Cerebellum (tissue), 4 donors: ENCODE measurements at places on chromosomes 11 and 22. TPM values are rescaled to one million over a fixed set of nuclear protein-coding genes. Genes with fewer than 3 reads are reported as not detected.

- peak; percentile 37 for DNase-seq
These were observed 68.7 kb upstream of the SYN3 start for GRCh38 chr22:33126881-33127280.

DNA sequence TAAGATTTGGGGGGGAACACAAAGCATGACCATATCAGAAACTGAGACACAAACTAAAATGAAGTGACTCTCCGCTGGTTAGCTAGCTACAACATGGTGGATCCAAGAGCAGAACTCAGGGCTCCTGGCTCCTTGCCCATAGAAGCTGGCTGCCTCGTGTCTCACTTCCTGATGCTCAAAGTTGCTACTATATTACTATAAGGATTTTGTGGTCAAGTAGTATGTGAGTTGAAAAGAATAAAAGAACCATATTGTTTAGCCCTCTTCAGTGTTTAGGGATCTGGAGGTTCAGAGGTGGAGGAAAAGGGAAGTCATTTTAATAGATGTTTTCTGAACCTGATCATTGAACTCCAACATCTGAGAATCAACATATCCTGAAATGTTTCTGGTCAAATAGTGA, 16.9 kb upstream of the SIK2 start:
- DNase-seq, result no peak

DNA sequence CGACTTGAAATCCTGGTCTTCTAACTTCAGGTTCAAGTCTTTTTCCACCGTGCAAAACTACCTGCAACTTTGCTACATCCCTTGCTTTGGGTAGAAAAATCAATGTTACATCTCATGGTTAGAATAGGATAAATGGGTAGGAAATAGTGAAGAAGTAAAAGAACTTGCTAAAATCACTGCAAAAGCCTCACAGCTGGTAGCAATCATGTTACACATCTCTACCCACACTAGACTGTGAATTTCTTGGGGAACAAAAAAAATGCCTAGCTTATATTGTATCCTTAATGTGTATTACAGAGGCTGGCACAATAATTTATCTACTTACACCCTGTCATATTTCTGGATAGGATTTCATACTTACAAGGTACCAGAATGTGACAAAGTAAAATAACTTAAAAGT, 133.8 kb downstream of the FAM181B start:
- DNase-seq, result no peak

Gene THY1
- total RNA-seq, result 22.5 TPM

Gene FLRT1
- 3.7 TPM for total RNA-seq

- no peak for DNase-seq
These were observed 5.2 kb downstream of the TMEM134 start for GRCh38 chr11:67463680-67464410.

DNA sequence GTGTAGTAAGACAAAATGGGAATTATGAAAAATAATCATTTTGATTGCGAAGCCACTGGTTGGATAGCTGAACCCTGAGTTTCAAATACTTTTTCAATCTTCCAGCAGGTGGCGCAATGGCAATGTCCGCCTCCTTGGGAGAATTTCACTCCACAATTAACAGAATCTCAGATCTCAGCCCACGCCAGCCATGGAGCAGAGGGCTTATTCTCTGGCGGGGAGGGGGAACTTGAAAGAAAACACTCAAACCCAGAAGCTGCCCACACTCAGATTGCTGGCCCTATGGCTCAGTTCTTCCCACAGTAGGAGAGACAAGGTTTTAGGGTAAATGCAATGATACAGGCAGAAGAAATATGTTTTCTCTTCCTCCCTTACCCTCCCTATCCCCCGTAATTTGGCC, 38.7 kb upstream of the RCN1 start:
- DNase-seq, result peak; percentile 76

- DNase-seq, result no peak
These were observed 31.3 kb downstream of the TMEM123 start for GRCh38 chr11:102421261-102421660.

DNA sequence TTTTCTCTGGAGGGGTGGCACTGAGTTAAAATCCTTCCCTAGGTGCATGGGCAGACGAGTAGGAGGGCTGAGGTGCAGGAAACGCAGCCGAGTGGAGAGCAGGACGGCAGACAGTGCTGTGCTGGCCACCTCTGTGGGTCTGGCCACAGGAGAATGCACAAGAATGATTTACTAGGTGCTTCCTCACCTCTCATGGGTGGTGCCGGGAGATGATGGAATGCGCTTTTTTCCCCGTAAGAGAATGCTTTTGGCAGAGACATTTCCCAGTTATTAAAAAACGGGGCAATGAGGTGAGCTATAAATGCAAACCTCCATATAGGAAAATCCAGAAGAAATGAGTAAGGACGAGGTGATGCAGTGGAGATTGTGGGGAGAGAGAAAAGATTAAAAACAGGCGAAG, 86.1 kb downstream of the ADAMTS15 start:
- no peak for DNase-seq

- no peak for DNase-seq
These were observed 447.0 kb downstream of the AASDHPPT start for GRCh38 chr11:106524436-106524835.

GRCh38 chr11:41499429-41499828, 40.0 kb upstream of the LRRC4C start:
- no peak for DNase-seq
